ENCODE measurements at places on chromosomes 12 and 14.

DNA sequence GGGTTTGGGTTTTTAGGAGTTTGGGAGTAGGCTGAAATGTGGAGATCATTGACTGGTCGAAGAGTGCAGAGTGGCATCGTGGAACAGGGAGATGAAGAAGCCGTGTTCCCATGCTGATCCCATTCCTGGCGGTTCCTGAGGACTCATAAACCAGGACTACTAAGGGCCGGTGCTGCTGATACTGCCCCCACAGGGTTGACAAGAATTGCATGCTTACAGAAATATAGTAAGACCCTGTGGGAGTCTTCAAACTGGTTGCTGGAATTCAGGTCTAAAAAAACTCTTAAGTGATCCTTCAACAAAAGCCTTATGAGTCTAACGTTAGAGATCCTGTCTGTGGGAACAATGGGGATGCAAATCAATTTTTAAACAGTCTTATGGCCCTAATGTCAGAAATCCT lies 64.0 kb upstream of the ARHGAP5 start:
- DNase-seq, result no peak

DNA sequence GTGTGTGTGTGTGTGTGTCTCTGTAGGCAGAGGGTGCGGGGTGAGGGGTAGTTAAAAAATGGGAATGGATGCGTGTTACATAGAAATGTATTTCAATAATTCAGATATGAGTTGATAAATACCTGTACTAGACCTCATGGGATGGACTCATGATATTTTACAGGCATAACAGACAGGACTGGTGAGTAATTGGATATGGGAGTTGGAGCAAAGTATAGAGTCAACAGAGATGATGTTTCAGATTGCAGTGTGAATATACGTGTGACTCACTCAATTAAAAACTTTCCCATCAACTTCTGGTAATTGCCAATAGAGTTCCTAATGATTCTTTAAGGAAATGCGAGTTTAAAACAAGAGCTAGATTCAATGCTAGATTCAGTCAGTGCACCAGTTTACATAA lies 711.9 kb downstream of the C12orf50 start:
- no peak for DNase-seq

DNA sequence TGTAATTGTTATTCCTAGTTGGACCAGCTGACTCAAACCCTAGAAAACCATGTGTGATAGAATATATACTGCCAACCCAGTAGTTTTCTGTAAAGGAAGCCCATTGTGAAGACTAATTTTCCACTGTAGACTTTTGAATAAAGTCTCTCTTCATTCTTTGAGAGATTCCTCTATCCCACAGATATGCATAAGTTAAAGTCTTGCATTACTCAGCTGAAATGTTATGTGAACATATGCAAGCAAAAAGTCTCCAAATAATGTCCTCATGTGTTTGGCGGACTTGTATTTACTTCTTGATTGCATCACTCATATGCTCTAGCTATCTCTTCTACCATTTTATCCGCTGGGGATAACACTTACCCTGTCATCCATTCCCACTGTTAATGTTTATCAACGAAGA lies 35.1 kb upstream of the OTOGL start:
- DNase-seq, result no peak

DNA sequence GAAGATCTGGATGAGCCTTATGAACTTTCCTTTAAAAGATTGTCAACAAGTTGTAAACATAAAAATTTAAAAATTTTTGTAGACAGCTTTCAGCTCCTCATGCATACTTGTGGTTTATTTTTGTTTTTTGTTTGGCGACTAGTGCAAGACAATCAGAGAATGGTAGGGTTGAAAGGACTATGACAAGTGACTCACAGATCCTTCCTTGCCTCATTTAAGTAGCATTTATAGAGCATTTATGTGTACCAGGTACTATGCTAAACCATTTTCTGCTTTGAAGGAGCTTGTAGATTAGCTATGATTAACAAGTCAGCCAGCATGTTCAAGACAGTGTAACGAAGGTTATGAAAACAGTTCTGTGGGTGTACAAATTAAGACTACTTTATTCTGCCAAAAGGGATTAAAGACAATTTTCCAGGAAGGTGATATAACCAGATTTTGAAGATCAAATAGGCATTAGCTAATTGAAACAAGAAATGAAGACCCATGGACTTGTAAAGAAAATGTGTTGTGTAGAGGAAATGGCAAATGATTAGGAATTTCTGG lies 122.0 kb downstream of the PCNX1 start:
- DNase-seq, result no peak

DNA sequence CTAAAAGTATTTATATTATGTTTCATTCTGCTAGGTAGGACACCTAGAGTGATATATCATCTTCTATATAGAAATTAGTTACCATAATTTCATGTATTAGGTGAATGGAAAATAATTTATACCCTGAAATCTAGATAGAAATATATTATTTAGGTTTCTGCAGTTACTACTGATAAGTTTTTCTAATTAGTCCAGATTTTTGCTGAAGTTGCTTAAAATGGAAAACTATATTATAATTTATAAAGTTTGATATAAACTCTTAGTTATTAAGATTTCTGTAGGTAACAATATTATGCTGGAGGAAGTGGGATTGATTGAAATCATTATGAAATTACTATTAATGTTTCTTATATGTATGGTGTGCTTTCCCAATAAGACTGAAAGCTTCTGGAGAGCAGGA lies 56.0 kb downstream of the SERPINA10 start:
- DNase-seq, result no peak
